ENCODE measurements at places on chromosomes 5 and 9. TPM values are rescaled to one million over a fixed set of nuclear protein-coding genes. Genes with fewer than 3 reads are reported as not detected.

- H3K4me1 ChIP-seq: no peaks in the 10 kb centered on the region
- no peak overlapping the region for H3K27ac ChIP-seq
- no peak overlapping the region for H3K4me3 ChIP-seq
- no peak for DNase-seq
Observed at GRCh38 chr5:24102010-24102409, 542.8 kb downstream of the CDH10 start.

GRCh38 chr9:126291925-126292324 lies 34.7 kb upstream of the MVB12B start:
- no peaks in the 10 kb centered on the region for H3K4me1 ChIP-seq
- H3K36me3 ChIP-seq: no peaks in the 10 kb centered on the region
- peaks cover 2% of the 10 kb centered on the region for H3K27me3 ChIP-seq
- no peak overlapping the region for H3K4me3 ChIP-seq

- DNase-seq: no peak
- H3K4me3 ChIP-seq: peak within 1 kb of the TSS; percentile 1
- H3K27me3 ChIP-seq: no peaks in the 10 kb centered on the region
- H3K27ac ChIP-seq: peak within 1 kb of the TSS; percentile 48
- H3K36me3 ChIP-seq: no peaks in the 10 kb centered on the region
- H3K4me1 ChIP-seq: no peaks in the 10 kb centered on the region
Observed at GRCh38 chr9:92424340-92424739, at the start of gene OMD. OMD (minus strand) TSS chr9:92424471; CDS start chr9:92417558, 6,913 bp downstream.

DNA sequence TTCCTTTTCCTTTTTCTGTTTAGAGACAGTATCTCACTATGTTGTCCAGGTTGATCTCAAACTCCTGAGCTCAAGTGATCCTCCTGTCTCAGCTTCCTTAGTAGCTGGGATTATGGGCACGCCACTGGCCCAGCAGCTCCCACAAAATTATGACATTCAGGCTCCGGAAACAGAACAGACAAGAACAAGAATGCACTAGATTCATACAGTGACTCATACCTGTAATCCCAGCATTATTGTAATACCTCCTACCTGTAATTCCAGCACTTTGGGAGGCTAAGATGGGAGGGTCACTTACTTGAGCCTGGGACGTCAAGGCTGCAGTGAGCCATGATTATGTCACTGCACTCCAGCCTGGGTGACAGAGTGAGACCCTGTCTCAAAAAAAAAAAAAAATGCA lies 26.7 kb upstream of the B4GALT1 start:
- no peaks in the 10 kb centered on the region for H3K36me3 ChIP-seq
- DNase-seq: no peak
- no peak overlapping the region for H3K4me3 ChIP-seq
- no peak overlapping the region for H3K27ac ChIP-seq

DNA sequence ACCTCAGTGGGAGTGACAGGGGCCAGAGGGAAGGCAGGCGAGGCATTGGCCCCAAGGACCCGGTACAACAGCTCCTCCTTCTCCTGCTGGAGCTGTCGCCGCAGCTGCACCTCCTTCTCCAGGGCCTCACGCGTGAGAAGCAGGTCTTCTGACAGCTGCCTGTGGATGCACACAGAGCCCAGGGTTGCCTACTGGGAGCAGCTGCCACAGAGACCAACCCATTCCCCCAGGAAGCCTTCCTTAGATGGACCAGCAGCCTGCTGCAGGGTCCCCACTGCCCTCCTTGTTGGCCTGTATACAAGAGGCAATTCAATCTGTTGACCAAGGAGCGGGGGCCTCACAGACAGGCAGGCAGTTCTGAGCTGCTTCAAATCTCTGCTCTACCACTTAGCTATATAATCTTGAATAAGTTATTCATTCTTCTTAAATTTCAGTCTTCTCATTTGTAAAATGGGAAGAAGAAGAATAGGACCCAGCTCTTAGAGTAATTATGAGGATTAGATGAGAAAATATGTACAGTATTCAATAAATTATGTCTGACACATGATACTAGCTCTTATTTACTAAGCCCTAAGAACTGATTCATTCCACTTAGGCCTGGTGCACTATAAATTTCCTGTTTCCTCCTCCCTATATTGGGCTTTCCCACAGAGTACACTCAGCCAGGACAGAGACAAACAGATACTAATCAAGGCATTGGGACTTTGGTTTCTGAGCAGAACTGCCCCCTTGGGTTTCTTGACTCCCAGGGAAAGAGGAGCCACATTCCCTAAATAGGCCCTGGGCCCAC lies 26.1 kb upstream of the ANXA6 start:
- no peaks in the 10 kb centered on the region for H3K36me3 ChIP-seq
- no peaks in the 10 kb centered on the region for H3K27me3 ChIP-seq
- H3K4me3 ChIP-seq: no peak overlapping the region
- no peak overlapping the region for H3K27ac ChIP-seq
- no peaks in the 10 kb centered on the region for H3K4me1 ChIP-seq

DNA sequence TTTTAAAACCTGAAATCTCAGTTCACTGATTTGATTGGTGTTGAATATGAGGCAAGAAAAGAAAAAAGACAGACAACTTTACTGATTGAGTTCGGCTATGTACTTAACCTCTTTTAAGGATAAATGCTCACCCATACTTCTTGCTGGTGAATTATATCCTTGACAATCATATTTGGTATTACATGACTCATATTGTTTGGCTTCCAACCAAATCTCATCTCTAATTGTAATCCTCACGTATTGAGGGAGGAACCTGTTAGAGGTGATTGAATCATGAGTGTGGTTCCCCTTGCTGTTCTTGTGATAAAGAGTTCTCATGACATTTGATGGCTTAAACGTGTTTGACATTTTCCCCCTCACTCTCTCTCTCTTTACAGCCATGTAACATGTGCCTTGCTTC lies 255.6 kb upstream of the IZUMO3 start:
- no peak overlapping the region for H3K4me3 ChIP-seq
- H3K36me3 ChIP-seq: no peaks in the 10 kb centered on the region
- H3K4me1 ChIP-seq: no peaks in the 10 kb centered on the region
- H3K27ac ChIP-seq: no peak overlapping the region

DNA sequence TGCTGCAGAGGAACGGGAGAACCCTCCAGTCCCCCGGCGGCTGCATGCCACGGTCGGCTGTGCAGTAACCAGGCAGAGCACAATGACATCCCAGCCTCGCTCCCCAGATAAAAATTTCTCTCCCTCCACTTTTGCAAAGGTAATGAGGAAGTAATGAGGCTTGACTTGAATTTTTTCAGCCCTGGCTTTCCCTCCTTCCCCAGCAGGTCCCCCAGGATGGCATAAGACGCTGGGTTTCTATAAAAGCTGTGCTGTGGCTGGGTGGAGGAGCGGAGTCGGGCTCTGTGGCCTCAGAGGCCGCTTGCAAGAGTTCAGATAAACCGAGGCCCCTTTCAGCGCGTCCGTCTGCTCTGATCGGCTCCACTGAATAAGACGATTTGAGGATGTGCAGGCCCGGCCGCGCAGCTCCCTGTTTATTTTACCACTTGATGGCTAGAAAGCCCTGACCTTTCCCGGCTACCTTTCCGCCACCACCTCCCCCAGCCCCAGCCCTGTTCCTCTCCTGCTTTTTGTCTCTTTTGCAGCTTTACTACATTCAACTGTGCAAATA lies 351.9 kb upstream of the IRX2 start:
- DNase-seq: no peak
- H3K36me3 ChIP-seq: no peaks in the 10 kb centered on the region
- H3K4me1 ChIP-seq: no peaks in the 10 kb centered on the region
- peaks cover 8% of the 10 kb centered on the region for H3K27me3 ChIP-seq

DNA sequence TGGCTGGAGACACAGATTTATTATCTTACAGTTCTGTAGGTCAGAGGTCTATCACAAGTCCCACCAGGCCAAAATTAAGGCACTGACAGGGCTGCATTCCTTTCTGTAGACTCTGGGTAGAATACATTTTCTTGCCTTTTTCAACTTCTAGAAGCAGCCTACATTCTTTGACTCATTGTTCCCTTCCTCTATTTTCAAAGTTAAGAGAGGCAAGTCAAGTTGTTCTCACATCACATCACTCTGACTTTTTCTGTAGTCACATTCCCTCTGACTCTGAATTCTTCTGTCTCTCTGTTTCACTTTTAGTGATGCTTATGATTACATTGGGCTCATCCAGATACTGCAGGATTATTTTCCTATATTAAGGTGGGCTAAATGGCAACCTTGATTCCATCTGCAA lies 119.0 kb downstream of the MELK start:
- no peak for DNase-seq
- no peak overlapping the region for H3K4me3 ChIP-seq
- H3K36me3 ChIP-seq: no peaks in the 10 kb centered on the region
- no peak overlapping the region for H3K27ac ChIP-seq
- H3K27me3 ChIP-seq: peaks cover 2% of the 10 kb centered on the region

- no peaks in the 10 kb centered on the region for H3K27me3 ChIP-seq
- DNase-seq: peak; percentile 77
- H3K27ac ChIP-seq: peak overlapping the region; percentile 88
- H3K36me3 ChIP-seq: no peaks in the 10 kb centered on the region
Observed at GRCh38 chr5:139651853-139652787, 4.0 kb downstream of the CXXC5 start.

DNA sequence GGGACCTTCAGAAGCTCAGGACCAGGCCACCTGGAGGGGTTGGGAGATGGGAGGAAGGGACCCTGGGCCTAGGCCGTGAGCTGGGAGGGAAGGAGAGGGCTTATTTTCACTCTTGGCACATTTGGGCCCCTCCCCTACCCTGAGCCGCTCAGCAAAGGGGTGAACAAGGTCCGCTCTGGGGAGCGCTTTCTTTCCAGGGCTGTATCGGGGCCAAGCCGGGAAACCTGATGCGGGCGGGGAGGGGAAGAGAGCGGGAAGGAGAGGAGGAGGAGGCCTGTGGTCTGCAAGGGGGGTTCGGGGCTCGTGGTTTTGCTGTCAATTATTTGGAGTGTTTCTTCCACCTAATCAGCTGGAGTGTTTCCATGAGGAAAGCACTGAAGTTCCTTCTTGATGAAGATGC lies 62.7 kb upstream of the RXRA start:
- H3K27me3 ChIP-seq: no peaks in the 10 kb centered on the region
- H3K4me3 ChIP-seq: no peak overlapping the region
- DNase-seq: no peak
- no peaks in the 10 kb centered on the region for H3K4me1 ChIP-seq
- H3K27ac ChIP-seq: no peak overlapping the region

GRCh38 chr5:124065508-124065907 lies 553.5 kb downstream of the CSNK1G3 start:
- H3K4me3 ChIP-seq: no peak overlapping the region
- no peaks in the 10 kb centered on the region for H3K27me3 ChIP-seq
- no peak overlapping the region for H3K27ac ChIP-seq
- no peaks in the 10 kb centered on the region for H3K36me3 ChIP-seq
- DNase-seq: no peak

DNA sequence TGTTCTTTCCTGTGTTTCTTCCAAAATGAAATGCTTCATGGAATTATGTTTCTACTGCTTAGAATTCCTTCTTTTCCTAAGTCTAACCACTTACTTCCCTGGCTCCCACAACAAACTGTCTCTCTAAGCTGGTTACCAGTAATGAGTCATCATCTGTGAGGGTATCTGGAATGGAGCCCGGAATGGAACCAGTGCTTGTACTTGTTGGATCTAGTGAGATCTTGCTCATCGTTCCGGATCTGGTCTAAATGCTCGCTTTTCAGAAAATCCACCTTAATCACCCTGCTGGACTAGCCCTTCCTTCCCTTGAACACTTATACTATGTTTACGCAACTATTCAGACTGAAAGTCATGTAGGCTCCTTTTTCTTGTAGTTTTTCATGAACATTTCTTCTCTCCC lies 184.8 kb downstream of the PBX3 start:
- H3K4me1 ChIP-seq: no peaks in the 10 kb centered on the region
- no peaks in the 10 kb centered on the region for H3K27me3 ChIP-seq
- peak; percentile 59 for DNase-seq
- H3K27ac ChIP-seq: no peak overlapping the region
- H3K36me3 ChIP-seq: no peaks in the 10 kb centered on the region
- no peak overlapping the region for H3K4me3 ChIP-seq

DNA sequence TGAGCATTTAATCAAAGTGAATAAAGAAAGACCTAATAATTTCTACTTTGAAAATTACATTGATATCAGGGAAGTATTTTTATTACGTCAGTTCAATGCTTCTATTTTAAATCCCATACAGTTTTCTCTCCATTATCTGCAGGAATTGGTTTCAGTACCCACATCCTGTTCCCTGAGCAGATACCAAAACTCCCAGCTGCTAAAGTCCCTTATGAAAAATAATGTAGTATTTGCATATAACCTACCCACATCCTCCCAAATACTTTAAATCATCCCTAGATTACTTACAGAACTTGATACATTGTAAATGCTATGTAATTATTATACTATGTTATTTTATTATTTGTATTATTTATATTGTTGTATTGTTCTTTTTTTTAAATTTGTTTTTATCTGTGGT lies 125.4 kb upstream of the MINAR2 start:
- H3K36me3 ChIP-seq: no peaks in the 10 kb centered on the region
- H3K4me1 ChIP-seq: no peaks in the 10 kb centered on the region
- no peak overlapping the region for H3K27ac ChIP-seq
- DNase-seq: no peak

GRCh38 chr5:91403438-91403837 lies 20.3 kb upstream of the ARRDC3 start:
- H3K27me3 ChIP-seq: no peaks in the 10 kb centered on the region
- H3K27ac ChIP-seq: no peak overlapping the region
- no peaks in the 10 kb centered on the region for H3K4me1 ChIP-seq
- H3K36me3 ChIP-seq: no peaks in the 10 kb centered on the region
- no peak for DNase-seq

- DNase-seq: no peak
- no peaks in the 10 kb centered on the region for H3K27me3 ChIP-seq
- H3K4me1 ChIP-seq: no peaks in the 10 kb centered on the region
- no peak overlapping the region for H3K27ac ChIP-seq
- no peaks in the 10 kb centered on the region for H3K36me3 ChIP-seq
- H3K4me3 ChIP-seq: no peak overlapping the region
Observed at GRCh38 chr5:61881821-61882487, 424.1 kb upstream of the KIF2A start.

DNA sequence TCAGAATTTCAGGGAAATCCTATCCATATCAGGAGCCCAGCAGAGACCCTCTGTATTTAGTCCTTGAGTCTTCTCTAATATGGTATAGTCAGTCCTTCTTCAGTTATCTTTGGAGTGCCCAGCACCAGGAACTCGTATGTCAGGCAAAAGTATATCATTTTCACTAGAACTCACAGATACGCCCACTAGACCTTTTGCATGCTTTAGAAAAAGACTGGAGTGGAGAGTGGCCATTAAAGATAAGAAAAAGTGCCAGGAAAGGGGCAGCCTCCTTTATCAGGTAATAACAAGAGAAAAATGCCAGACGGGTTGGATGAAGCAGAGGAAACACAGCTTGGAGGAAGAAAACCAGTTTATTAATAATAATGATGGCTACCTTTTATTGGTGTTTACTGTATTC lies 63.5 kb downstream of the GPR21 start:
- no peak overlapping the region for H3K27ac ChIP-seq
- DNase-seq: no peak
- no peaks in the 10 kb centered on the region for H3K4me1 ChIP-seq
- no peaks in the 10 kb centered on the region for H3K36me3 ChIP-seq

The HSDL2 gene
- 22.2 TPM for total RNA-seq

The FGD3 gene
- 6.2 TPM for total RNA-seq

The CPEB4 gene
- total RNA-seq: 45.3 TPM

The MAN1B1 gene
- 67.4 TPM for total RNA-seq

The SURF2 gene
- 16.4 TPM for total RNA-seq

The CDK5RAP2 gene
- 54.1 TPM for total RNA-seq

The TTLL11 gene
- 11.7 TPM for total RNA-seq

The SHISAL2B gene
- not detected for total RNA-seq

The SLC4A9 gene
- not detected for total RNA-seq

The CDO1 gene
- total RNA-seq: 29.8 TPM

The HRH2 gene
- 0.55 TPM for total RNA-seq

Measured in prostate gland (tissue), 2 donors.